ENCODE measurements at places on chromosomes 4 and X.
A peak's percentile ranks its signal among the peaks of the same experiment; 100 is the strongest.

- DNase-seq, result no peak
Observed at GRCh38 chrX:9147726-9148125, 113.8 kb upstream of the FAM9B start.

DNA sequence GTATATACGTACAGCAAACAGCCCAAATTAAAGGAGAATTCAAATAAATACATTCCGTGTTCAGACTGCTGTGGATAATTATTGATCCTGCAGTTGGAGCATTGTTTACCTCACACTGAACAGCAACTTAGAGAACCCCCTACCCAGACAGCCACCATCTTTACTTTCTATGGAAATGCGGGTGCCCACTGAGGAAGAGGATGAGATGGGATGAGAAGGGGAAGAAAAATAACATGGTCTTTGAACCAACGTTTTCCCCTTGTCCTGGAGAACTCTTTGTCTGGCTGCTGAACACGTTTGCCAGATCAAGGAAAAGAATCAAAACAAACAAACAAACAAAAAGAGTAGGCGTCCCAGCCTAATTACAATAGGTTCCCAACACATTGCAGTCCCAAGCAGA lies 1.5 kb downstream of the TSPAN5 start:
- no peak for DNase-seq

DNA sequence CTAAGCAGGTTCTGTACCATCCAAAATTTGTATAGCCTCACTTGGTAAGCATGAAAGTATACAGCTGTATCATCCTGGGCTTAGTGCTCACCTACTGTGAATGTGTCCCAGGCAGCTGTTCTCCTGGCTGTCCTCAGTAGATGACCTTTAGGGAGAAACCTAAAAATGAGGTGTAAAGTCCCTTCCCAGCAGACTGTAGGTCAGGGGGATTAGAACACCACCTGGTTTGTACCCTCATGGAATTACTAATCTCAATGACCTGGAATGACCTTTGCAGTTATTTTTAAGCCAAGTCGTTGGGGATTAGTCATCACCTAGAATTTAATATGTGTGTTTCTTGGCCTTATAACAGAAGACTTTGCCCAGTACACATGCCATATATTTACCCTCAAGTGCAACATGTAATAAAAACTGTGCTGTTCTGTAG lies 39.1 kb upstream of the MBTPS2 start:
- DNase-seq, result no peak

DNA sequence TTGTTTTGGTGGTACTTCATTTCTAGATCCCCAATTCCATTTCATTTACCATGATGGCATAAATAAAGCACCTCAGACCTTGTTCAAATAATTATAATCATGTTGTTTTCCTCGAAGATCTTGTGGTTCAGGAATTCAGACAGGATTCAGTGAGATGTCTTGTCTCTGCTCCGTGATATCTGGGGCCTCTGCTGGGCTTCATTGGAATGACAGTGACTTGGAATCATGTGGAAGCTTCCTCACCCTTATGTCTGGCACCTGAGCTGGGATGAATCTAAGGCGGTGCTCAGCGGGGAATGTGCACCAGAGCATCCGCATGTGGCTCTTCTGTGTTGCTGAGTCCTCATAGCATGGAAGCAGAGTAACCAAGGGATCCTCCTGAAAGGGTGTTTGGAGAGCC lies 132.2 kb downstream of the VEGFC start:
- no peak for DNase-seq

- DNase-seq, result no peak
Observed at GRCh38 chr4:80153874-80154544, 43.3 kb upstream of the PRDM8 start.

DNA sequence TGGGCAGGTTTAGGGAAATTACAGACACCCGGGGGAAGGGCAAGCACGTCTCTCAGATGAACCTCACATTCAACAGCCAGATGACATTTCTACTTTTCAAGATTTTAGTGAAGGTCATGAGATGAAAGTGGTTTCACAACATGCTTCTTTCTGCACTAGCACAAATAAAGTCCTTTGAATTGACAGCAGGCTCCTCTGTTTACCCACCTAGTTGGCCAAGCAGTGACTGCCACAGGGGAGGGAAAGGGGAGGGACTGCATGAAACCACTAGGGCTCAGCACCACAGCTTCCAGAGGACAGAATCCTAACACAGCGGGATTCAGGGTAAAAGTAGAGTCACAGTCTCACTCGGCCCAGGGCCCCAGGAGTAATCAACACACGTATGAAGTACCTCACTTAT lies 6.2 kb downstream of the RAB40A start:
- DNase-seq, result no peak

DNA sequence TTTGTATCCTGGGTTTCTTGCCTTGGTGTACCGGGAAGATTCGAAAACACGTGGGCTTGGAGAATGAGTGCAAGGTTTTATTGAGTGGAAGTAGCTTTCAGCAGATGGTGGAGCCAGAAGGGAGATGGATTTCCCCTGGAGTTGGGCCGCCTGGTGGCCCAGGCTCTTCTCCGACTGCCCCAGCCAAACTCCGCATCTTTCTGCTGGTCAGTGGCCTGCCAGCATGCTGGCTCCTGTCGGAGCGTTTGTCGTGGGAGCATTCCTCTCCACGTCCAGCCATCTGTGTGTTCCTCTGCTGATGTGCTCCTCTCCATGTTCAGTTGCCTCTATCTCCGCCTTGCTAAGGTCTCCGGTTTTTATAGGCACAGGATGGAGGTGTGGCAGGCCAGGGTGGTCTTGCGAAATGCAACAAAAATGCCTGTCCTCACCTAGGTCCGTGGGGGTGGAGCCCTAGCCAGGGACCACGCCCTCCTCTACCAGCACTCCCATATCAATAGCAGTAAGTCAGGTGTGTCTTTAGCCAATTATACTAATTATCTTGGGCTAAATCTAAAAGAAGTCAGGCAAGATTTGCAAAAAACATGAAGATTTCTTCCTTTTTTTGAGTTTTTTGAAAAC lies 745.8 kb upstream of the AMOT start:
- DNase-seq, result no peak

- DNase-seq, result no peak
Observed at GRCh38 chr4:15942283-15942682, 3.7 kb upstream of the FGFBP1 start.

DNA sequence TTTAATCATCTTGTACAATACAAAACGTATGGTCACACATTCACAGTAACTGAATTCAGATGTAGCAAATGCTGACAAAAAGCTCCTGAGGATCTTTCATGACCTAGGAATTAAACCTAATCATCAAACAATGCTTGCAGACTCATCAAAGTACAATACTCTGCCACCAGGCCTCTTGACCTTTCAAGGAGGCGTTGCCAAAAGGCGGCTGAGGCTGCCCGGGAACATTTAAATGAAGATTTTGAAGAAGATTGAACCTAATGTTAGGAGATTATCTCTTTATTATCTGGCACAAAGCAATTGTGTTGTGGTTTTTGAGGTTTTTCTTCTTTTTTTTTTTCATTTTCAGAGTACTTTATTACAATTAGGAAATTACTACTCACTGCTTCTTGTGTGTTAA lies 340.5 kb downstream of the GALNTL6 start:
- no peak for DNase-seq

- peak; percentile 11 for DNase-seq
Observed at GRCh38 chr4:72568959-72569718, at the start of gene ADAMTS3. Gene ADAMTS3, minus strand, starts transcription at chr4:72569221. Its CDS starts 459 bp downstream, at chr4:72568762.

GRCh38 chr4:126215759-126216158 lies 901.0 kb downstream of the FAT4 start:
- DNase-seq, result no peak

DNA sequence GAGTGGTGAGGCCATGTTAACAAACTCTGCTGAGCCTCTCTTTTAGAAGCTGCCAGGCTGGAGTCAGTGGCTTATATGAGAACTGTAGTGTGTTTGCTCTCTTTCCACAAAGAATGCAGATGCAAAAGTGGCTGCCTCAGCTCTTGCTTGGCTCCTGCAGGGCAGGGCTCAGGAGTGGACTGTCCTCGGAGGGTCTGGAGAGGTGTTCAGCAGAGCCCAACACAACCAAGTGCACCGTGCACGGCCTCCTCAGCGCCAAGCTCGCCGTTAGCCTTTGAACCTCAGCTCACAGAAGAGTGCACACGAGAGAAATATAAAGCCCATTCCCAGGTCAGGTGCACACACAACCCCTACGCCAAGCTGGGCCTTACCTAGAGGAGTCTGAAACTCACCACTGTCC lies 82.8 kb downstream of the C4orf51 start:
- DNase-seq, result no peak

GRCh38 chr4:121306931-121307330 lies 73.9 kb downstream of the QRFPR start:
- DNase-seq, result no peak

DNA sequence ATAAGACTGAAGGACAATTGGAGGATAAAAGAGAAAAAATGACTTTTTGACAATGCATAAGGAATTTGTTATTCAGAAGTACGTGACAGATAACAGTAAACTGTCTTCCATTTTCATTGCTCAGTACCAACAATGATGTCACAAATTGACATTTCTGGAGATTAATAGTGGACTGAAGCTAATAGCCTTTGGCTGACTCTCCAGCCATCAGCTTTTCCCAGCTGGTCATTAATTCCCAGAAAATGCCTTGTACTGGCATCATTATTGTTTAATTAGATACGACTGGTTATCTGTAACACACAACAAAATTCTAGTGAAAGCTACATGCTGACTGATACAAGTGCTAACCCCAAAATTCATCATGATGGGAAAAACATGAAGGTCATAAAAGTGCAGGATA lies 147.9 kb upstream of the FGF13 start:
- no peak for DNase-seq

Data from substantia nigra (tissue), 51 donors.